ENCODE measurements at places on chromosomes 7 and 10. TPM values are rescaled to one million over a fixed set of nuclear protein-coding genes. Genes with fewer than 3 reads are reported as not detected.

PNLIPRP3 gene
- not detected for total RNA-seq

CPN1 gene
- not detected for total RNA-seq

TMEM229A gene
- 0.22 TPM for total RNA-seq

EIF5AL1 gene
- 0.19 TPM for total RNA-seq

PDE6C gene
- not detected for total RNA-seq

Measured in right cardiac atrium (tissue), 5 donors.